ENCODE measurements at places on chromosomes 7 and 10. TPM values are rescaled to one million over a fixed set of nuclear protein-coding genes. Genes with fewer than 3 reads are reported as not detected.
A peak's percentile ranks its signal among the peaks of the same experiment; 100 is the strongest.

GRCh38 chr10:102835007-102835482, 2.2 kb downstream of the CYP17A1 start:
- DNase-seq = peak; percentile 67

DNA sequence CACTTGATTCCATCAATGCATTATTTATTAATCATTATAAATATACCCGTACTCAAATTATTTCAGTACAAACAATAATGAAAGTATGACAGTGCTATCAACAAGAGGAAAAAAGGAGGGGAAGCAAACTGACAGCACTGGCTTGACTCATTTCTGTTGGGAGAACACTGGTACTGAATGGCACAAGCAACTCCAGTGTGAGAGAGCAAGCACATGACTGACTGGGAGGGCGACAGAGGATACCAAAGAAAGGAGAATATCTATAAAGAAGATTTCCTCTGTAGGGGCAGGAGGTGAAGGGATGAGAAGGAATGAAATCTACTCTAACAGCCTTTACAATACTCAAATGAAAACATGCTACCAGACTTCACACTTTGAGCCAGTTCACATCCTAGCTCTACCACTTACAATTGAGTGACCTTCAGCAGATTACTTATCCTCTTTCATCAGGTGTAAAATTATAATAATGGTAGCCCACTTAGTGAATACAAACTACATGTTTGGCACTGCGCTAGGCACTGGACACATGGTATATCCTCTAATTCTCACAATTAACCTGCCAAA, 1.5 kb downstream of the USP54 start:
- no peak for DNase-seq

GRCh38 chr10:59622320-59623132, 87.1 kb downstream of the SLC16A9 start:
- DNase-seq = peak; percentile 66

Gene IMMP2L
- 105 TPM for total RNA-seq

DNA sequence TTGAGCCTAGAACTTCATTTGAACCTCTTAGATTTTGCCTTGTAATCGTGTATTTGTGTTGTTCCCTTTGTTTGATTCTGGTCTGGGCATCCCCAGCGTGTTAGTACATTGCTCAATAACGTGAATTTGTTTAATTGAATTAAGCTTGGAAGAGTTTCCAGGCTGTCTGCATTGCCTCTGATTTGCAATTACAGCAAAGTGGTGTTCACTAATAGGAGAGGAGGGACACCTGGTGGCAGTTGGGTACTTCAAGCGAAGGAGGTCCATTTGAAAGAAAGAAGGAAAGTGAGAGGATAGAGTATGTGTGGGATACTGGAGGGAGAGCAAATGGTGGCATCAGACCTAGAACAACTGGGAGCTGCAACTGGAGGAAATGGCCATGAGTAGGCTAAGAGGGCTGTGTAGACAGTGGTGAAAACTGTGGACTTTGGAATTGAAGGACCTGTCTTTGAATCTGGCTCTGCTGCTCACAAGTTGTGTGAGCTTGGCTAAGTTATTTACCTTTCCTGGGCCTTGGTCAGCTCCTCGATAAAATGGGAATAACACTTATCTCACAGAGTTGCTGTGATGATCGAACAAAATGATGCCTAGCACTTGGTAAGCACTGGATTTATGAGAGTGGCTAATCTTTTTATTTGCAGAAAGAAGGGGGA, 15.1 kb downstream of the LSMEM1 start:
- no peak for DNase-seq

GRCh38 chr7:137999496-138000080, 2.3 kb downstream of the CREB3L2 start:
- DNase-seq = no peak
